ENCODE measurements at places on chromosomes 6 and 20.

- DNase-seq = no peak
Measured at GRCh38 chr6:125534430-125535263, 214.8 kb upstream of the HEY2 start.

GRCh38 chr6:137588472-137588871 is 94.3 kb upstream of the OLIG3 start:
- no peak for DNase-seq

DNA sequence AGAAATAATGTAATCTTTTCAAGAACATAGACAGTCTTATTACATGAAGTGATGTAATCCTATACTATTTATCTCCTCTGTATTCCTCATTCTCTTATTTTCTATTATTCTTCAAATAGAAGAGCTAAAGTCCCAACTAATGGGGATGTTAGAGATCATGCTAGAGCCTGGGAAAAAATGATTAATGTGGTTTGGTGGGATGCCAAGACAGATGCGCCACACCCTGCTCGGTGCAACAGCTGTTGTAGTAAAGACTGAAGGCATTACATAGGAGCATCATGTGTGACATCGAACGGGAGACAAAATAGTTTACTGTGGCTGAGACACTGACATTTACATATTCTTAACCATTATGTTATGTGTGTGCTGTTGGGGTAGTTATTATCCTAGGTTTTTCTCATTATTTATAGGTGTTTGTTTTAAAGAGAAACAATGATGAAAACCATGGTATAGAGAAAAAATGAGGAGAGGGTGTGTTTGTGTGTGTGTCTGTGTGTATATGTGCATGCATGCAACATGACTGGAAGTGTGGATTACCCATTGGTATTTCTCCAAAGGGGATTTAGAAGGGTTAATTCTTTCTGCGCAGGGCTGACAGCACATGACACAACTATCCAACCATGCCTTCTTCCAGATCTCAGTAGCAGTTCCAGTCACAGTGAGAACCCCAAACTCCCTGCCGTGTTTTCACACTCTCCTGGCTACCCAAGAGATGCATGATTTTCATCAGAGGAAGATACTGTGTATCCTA is 155.3 kb downstream of the EYA4 start:
- DNase-seq = no peak

DNA sequence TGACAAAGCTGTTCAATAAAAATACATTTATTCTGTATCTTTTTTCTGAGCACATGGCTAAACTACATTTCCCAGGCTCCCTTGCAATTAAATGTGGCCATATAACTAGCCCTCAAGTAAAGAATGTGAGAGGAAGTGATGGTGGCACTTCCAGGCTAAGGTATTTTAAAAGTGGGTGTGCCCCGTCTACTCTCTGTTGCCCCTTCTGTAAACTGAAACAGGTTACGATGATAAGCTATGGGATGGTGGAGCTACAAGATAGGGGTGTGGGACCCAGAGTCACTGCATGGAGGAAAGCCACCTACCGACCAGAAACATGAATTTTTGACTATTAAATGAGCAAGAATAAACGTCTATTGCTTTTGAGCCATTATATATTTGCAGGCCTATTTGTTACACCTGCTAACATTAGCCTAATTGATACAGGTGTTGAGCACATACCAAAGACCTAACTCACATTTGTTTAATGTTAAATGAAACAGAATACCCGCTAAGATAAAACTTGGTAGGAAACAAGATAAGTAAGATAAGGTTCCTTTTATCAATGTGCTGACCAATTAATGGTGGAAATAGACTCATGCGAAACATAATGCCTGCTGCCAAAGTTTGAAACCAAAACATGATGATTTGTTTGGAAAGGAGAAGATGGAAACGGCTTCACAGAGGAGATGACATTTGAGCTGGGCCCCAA is 3.1 kb downstream of the FYN start:
- DNase-seq = no peak

GRCh38 chr6:36986704-36987047 is 680 bp upstream of the MTCH1 start:
- no peak for DNase-seq

DNA sequence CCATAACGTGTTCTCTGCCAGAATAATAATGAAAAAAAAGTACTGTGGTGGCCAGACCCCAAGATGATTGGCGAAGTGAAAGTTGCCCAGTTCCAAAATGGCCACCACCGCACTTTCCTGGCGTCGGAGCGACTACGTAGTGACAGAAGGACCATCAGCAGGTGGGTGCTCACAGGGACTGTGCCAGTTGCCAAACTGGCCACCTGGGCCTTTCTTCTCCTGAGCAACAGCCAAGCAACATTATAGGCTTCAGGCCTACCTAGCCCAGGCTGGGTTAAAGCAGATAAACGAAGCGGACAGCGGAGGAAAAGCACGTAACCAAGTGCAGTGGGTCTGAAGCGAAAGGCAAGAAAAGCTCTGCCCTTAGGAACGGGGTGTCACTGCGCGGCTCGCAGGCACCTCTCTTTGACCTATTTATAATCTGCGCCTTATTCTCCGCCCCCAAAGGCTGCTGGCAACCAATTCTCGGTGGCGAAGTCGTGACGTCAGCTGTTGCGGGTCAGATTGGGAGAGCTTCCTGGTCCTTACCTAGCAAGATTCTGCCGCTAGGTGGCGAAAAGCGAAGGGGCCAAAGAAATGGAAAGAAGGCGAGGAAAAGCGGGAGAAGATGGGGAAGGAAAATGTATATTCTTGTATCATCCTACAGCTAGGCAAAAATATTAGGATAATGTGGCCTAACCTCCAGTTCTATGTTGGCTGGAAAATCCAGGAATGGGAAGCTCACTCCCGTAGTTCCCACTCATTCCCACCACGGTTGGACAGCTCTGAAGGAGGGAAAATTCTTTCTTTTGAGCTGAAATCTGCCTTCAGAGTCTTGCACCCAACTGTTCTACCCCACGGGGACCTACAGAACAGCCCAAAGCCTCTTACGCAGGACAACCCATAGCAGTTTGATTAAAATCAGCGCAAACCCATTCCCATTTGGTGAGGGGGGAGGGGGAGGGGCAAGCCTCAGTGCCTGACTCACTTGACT is 6.9 kb upstream of the MOG start:
- peak; percentile 98 for DNase-seq

- DNase-seq = no peak
Measured at GRCh38 chr6:87344731-87345130, at the start of gene C6orf163. TSS of gene C6orf163 (plus strand) at chr6:87344813. CDS start at chr6:87345100, 287 bp downstream.

Measured in stimulated activated CD4-positive, alpha-beta T cell treated with anti-CD3 and anti-CD28 coated beads, Interleukin-1b, Interleukin-23, amount 100 ng/mL, for 4 hours (primary cell).